ENCODE measurements at places on chromosomes 4 and X. TPM values are rescaled to one million over a fixed set of nuclear protein-coding genes. Genes with fewer than 3 reads are reported as not detected.

REPS2 gene
- 19.6 TPM for total RNA-seq

SH3BGRL gene
- total RNA-seq = 49.7 TPM

- no peak for DNase-seq
Measured at GRCh38 chrX:12245650-12246645, 107.7 kb downstream of the FRMPD4 start.

DNA sequence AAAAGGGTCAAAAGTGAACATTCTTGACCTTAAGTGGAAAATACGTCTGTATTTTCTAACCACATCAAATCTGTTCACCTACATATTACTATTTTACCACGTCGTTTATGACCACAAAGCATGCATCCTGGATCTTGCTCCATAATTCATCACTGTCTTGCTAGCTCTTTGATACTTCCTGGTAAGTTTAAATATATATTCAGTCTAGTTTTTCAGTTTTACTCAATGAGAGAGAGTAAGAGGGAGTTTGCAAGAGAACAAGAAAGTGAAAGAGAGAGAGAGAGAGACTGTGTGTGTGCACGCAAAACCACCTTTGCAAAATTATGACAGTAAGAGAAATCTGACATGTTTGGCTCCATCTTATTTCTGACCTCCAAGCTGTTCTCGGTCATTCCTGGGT lies 173.7 kb upstream of the GALNTL6 start:
- DNase-seq = no peak

- no peak for DNase-seq
Measured at GRCh38 chr4:85778632-85779131, 303.7 kb downstream of the ARHGAP24 start.

KLB gene
- total RNA-seq = 0.92 TPM

RHOH gene
- 2.8 TPM for total RNA-seq

- no peak for DNase-seq
Measured at GRCh38 chr4:164695650-164696049, 58.3 kb upstream of the SMIM31 start.

DNA sequence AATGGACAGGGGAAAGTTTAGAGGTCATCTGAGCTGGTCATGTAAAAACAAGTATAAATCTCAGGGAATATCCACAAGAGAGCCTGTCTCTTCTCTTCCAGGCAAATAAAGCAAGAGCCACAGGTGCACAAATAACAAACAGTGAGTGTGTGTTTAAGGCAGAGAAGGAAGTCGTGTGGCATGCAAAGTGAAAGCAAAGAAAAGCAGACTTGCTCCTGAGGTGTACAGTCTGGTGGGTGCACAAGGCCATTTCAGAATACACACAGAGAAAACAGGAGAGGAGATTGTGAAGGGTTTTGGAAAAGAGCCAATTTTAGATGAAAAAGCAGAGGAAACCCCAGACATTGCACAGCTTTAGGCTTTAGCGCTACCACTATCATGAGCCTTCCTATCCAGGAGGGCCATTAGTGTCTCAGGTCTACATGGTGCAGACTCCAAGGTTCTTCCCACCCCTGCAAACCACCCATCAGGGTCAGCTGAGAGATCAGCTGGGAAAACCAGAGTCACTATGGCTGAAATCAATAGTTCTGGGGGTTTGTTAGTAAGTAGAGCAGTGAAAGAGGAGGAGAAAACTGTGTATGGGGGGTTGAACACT lies 355.8 kb downstream of the KLHL4 start:
- no peak for DNase-seq
